DMS153 (cell line): ENCODE measurements at places on chromosomes 7 and 10.

DNA sequence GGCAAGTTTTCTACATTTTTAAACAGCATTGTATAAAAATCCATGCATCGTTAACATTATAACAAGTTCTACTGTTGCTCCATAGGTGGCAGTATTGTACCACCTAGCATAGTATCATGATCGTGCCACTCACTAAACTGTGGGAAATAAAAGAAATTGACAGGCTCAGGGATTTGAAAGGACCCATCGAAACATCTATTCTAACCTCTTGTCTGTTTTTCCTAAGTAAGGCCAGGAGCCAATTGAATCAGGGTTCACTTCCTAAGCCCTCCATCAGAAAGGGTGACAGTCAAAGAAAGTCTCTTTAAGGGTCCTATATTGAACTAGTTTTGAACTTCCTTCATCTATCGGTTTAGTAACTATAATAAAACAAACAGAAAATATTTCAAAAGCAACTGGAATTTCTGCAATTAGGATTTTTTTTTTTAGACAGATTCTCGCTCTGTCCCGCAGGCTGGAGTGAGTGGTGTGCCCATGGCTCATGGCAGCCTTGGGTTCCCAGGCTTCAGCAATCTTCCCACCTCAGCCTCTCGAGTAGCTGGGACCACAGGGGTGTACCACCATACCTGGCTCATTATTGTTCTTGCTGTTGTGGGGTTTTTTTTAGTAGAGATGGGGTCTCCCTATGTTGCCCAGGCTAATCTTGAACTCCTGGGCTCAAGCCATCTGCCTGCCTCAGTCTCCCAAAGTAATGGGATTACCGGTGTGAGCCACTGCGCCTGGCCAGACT, 9.4 kb downstream of the HACD1 start:
- no peak for DNase-seq

DNA sequence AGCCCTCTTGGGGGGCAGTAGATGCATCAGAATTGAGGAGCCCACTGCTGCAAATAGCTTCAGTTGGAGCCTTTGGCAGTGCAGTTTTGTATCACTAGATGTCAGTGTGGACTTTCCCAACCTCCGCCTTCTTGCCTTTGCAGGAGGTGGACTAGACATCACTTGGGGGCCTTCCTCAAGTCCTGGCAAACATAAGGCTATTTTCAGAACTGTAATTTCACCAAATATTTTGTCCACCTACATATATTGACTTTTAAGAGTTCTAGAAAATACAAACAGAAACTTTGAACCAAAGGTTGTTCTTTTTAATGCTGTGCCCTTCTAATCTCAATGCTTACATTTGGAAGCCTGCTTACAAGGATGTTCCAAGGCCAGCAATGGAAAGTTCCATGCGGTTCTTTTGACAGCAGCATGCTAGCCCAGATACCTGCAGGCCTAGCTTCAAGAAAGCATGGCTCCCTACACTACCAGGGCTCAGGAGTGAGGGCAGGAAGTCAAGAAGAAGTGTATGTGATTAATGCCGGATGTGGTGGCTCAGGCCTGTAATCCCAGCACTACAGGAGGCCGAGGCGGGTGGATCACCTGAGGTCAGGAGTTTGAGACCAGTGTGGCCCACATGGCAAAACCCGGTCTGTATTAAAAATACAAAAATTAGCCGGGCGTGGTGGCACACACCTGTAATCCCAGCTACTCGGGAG, 8.0 kb upstream of the ZNRF2 start:
- DNase-seq, result peak; percentile 14

GRCh38 chr10:72332423-72333111, 22.2 kb downstream of the DNAJB12 start:
- no peak for DNase-seq

GRCh38 chr10:119575506-119575905, 21.3 kb downstream of the TIAL1 start:
- DNase-seq, result no peak

GRCh38 chr7:143490717-143491306, 13.1 kb downstream of the TAS2R41 start:
- DNase-seq, result no peak

- DNase-seq, result no peak
Measured at GRCh38 chr7:1367501-1368183, 91.6 kb downstream of the MICALL2 start.

- no peak for DNase-seq
Measured at GRCh38 chr7:151399305-151399601, 10.6 kb downstream of the WDR86 start.

DNA sequence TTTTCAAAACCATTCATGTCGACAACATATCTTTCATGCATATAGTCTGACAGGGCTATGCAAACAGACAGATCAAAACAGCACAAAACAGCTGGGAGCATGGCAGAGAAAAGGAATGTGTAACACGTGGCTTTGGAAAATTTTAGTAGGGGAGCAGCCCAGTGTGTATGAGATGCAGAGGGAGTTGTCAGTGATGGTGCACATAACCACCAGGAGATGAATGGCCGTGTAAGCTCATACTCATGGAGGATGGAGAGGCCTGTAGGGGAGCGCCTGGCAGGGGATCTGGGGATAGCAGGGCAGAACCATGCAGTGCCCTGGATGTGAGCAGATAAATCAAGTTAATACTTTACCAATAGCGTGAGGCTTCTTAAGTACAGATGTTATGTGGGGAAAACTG, 45.7 kb downstream of the RHOBTB1 start:
- no peak for DNase-seq

- DNase-seq, result no peak
Measured at GRCh38 chr10:405648-406047, 270.4 kb downstream of the ZMYND11 start.

- DNase-seq, result no peak
Measured at GRCh38 chr7:74226633-74227032, 16.8 kb downstream of the LAT2 start.

DNA sequence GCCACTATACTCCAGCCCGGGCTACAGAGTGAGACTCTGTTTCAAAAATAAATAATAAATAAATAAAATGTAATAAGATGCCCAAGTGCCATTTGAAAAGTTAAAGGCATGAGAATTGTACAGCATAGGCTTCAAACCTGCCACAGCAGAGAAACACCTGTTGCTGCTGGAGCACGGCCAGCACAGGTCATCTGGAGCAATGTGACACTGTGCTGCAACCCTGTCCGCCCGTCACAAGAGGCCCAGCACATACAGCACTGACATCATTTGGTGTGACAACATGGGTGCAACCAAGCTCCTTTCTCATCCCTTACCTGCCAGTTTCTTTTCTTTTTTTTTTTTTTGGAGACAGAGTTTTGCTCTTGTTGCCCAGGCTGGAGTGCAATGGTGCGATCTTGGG, 1.3 kb downstream of the RFC2 start:
- no peak for DNase-seq

DNA sequence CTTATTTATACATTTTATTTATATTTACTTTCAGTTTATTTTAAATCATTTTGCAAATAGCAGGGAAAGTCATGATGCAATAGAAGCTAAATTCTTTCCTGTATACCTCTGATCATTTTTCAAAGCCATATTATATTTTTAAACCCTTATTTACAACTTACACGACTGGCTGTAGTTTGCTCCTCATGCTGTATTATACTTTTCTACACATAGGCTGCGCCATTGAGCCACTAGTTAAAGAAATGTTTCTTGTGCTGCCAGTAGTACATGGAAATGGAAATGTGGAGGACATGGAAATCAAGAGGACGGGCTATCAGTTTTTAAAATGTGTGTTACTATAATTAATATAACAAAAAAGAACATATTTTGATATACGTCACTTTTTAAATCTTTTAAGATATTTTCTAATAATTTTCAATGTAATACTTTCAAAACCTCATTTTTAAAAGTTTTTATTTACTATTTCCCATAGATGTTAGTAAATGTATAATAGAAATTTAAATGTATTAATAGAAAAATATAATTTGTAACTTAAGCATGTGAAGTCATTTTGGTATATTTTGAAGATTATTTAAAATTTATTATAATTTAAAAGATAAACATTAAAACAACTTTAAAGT, 118.5 kb downstream of the VTI1A start:
- DNase-seq, result peak; percentile 71

DNA sequence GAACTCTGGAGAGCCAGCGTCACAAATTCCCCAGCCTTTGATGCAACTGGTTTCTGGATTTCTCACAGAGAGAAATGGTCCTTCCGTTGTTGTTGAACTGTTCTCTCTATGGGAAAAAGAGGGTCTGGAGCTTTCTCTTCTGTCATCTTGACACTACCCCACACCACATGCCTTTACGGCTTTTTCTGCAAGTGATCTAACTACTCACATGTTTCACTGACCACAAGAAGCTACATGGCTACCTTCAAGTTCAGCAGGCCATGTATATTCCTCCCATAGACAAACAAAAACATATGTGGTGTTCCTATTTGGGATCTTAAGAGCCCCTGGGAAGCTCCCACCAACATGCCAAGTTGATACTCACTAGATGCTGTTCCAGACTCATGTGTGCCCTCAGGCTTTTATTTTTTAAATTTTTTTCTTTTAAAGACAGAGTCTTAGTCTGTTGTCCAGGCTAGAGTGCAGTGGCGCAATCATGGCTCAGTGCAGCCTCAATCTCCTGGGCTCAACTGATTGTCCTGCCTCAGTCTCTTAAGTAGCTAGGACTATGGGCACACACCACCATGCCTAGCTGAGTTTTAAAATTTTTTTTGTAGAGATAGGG, 72.0 kb downstream of the RNF216 start:
- no peak for DNase-seq

DNA sequence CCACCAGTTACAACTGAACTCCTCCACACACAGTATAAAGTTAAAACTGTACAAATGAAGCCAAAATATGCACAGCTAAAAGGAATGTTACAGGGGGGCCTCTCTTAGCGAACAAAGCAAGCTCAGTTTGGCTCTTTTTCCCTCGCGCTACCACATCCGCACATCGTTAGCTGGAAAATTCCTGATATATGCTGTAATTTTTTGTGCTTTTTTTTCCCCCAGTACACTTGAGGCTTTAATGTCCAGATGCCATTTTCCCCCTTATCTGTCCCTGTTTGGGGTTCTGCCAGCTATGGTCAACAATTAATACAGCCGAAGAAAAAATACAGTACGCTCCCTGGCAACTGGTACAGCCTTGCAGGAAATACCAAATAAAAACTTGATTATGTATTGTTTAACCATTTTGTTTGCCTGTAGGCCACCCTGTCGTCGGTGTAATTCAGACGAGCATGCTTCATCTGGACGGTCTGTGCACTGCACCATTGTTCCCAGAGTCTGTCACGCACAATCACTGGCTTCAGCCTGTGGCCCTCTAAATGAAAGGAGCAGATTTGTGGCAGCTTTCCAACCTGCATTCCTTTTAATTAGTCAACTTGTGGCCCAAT, 108.1 kb upstream of the FAM133B start:
- peak; percentile 63 for DNase-seq

DNA sequence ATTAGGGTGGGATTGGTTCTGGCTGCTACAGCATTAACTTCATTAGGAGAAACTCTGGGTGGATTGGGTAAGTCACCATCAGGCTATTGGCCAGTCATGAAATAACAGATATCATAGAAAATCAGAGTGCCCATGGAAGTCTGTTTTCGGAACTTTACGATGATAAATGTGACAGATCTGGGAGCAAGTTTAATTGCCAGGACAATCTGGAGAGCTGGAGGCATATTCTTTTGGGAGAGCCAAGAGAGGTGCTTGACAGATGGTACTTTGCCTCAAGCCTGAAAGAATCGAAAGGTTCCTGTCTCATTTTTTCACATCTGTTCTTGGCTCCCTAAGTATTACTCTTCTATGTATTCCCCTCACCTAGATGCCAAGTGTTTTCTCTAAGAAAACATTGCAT, 369.9 kb downstream of the CNTNAP2 start:
- DNase-seq, result no peak

DNA sequence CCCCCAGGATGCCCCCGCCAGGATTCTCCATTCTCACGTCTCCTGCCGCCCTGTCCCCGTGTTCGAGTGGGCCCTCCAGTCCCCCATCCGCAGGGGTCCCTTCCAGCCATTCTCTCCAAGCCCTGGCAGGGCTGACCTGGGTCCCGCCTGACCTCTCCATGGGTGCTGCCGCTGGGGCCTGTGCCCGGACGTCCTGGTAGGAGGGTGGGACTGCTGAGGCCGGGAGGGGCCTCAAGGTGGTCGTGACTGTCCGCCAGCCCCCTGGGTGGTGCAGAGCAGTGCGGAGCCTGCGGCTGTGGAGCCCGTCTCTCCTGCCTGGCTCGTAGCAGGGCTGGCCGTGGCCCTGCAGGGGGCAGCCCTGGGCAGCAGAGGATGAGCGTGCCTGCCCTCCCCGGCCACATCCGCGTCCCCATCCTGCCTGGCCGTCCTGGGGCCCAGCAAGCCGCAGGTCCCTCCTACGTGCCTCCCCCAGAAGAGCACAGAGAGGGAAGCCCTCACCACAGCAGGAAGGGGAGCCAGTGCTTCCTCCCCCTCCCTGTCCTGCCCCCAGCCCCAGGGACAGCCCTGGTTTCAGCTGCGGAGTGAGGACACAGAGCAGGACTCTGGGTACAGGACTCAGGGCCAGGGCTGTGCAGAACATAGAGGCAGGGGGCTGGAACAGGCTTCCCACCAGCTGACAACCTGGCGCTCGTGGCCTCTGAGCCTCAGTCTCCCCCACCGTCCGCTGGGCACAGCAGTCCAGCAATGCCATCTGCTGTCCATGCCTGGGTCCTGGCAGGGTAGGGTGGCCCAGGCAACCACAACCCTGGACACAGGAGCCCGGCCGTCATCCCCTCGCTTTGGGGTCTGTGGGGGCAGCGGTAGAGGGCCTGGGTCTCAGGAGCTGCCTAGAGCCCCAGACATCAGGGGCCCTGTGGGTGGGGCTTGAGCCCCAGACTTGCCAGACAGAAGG, 1.5 kb upstream of the GRIFIN start:
- peak; percentile 66 for DNase-seq

GRCh38 chr10:114714281-114714741, 56.2 kb upstream of the ABLIM1 start:
- DNase-seq, result peak; percentile 82

- peak; percentile 80 for DNase-seq
Measured at GRCh38 chr10:122236690-122237306, 34.3 kb upstream of the BTBD16 start.

- DNase-seq, result no peak
Measured at GRCh38 chr10:96041146-96041545, 2.2 kb upstream of the CCNJ start.

DNA sequence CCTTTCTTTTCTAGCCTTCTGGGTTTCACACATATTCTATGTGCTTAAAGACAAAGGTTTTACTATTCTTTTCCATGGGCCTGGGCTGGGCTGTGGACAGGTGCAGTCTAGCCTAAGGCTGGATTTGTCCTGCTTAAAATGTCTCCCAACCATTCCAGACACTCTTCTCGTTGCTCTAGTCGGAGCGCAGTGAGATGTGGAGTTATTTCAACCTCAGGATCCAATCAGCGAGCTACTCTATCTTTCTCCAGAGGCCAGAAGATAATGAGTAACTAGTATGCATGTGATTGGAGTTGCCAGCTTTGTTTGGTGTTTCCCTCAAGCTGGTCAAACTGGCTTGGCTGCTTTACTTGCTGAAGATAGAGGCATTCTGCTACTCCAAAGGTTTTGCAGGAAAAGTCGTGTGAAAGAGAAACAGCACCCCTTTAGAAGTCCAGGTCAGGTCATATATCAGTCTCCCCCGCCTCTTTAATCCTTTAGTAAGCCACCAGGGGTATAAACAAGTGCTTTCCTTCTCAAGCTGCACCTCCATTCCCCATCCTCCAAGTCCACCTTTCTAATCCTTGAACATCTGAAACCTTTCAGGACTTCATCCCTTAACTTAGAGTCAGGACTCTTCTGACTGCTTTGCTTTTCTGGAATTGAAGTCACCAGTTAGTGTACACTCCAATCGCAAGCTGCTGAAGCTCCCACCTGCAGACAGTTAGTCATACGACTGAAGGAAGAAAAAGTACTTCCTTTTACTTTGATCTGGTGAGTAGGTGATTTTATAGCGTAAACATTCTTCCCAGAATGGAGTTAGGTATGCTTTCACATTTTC, 78.8 kb downstream of the DNMBP start:
- peak; percentile 55 for DNase-seq

- peak; percentile 76 for DNase-seq
Measured at GRCh38 chr7:7099584-7100014, 82.7 kb upstream of the C1GALT1 start.
